ENCODE measurements at places on chromosomes 1 and 21.

DNA sequence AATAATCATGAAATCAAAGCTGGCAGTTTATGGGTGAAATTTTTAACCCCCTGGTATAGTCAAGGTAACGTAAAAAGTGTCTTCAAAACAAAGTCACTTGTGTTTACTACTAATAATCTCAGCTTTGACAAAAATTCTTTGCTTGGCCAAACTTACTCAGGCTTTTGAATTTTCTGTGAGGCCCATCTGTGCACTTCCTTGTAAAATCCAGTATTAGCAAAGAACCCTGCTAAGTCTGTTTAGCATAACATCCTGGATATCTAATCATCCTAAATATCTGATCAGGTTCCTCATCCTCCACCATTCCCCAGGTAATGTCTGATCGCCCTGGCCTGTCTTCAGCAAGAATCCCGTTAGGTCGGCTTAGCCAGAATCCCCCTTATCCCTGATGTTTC, 3.0 kb downstream of the LYST start:
- DNase-seq = no peak

DNA sequence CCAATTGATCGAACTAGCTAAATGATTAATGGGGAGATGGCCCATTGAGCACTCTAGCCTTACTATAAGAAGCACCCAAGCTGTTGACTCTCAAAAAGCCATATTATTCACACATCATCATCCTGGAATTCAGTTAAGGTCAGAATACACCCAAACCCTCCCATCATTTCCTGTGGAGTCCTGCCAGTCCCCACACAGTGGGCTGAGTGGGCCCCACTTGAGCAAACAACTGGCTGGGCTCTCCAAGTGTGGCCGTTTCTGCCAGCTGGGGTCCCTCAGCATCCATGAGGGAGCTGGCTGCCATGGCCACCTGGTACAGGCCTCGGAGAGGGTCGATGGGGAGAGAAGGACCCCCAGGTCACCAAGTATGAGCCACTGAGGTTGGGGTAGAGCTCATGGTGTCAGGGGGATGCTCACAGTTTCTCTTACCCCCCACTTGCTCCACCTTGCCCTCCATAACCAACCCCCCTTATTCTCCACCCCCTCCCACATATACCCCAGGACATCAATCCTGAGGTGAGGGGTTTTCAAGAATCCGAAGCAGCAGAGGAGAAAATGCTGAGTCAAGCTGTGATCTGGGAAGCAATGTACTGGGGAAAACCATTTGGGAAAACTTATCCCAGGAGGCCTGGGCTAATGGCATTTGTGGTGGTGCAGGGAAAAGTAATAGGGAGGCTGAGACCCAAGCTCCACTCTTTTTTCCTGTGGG, 60.3 kb downstream of the UBE2T start:
- peak; percentile 23 for DNase-seq

DNA sequence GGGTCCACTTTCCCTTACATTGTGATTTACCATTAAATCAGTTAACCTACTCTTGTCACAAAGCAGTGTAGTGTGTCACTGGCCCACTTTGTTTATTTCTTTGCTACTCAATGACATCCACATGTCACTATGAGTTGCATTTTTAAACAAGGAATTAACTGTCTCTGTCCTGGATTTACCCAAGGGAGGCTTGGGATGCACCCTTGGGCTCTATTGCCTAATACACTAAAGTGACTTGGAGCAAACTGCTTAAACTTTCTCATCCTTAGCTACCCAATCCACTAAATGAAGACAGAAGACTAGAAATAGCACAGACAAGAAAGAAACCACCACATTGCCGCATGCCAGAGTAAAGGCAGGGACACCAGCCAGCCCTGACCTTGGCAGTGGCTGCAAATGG, 136.2 kb upstream of the TIAM1 start:
- DNase-seq = no peak

DNA sequence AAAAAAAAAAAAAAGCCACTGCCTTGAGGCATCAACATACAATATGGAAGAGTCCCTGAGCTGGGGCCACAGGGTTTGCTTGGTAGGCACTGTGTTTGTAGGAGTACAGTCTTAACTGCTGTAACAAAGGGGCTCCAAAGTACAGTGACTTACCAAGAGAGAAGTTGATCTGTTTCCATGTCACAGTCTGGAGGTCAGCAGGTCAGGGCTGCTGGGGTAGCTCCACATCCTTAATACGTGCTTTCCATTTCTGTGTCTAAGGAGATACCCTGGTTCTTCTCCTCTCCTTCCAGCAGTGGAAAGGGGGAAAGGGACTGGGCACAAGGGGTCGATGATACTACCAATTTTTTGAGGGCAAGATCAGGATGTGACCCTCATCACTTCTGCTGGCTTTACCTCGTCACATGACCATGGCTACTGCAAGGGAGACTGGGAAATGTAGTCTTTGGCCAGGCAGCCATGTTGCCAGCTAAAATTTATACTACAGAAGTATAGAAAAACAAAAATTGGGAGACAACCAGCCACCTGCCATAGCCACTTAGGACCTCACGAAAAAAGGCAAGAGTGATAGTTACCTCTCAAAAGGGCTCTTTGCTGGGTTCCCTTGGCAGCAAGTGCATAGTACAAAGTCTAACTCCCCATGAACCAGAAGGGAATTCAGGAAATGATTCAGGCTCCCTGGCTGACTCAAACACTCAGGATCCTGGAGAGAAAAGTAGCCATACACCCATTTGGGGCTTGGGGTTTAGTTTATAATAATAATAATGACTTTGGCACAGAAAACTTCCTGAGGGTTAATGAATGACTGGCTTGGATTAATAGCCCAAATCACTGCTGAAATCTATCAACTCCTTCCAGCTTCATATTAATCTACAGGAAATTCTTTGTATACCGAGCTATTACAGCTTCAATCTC, 52.7 kb upstream of the ATP5PO start:
- no peak for DNase-seq

- peak; percentile 9 for DNase-seq
Observed at GRCh38 chr1:152107031-152107983, 7.9 kb downstream of the TCHH start.

GRCh38 chr1:198156745-198157240, at the start of gene NEK7:
Gene NEK7, plus strand, starts transcription at chr1:198156998. Its CDS starts 75,583 bp downstream, at chr1:198232581.
- peak; percentile 89 for DNase-seq

DNA sequence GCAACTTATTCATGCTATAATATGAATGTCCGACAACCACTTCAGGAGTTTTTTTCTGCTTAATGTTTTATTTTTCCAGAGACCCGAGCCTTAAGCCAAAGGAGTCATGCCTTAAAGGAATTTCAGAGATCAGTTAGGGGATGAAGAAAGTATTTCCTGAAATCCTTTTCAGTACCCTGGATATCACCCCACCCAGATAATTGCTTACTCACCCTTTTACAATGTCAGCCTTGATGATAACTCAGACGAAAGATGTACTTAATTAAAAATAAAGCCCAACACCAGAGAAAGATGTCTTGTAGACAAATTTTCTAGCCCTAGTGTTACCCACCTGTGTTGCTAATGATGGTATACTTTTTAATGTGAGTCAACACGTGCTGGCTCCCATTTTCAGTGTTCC, 124.1 kb downstream of the XCL2 start:
- DNase-seq = no peak

- no peak for DNase-seq
Observed at GRCh38 chr1:118381197-118381869, 196.3 kb upstream of the SPAG17 start.

- no peak for DNase-seq
Observed at GRCh38 chr1:93542398-93542797, 94.5 kb downstream of the FNBP1L start.

DNA sequence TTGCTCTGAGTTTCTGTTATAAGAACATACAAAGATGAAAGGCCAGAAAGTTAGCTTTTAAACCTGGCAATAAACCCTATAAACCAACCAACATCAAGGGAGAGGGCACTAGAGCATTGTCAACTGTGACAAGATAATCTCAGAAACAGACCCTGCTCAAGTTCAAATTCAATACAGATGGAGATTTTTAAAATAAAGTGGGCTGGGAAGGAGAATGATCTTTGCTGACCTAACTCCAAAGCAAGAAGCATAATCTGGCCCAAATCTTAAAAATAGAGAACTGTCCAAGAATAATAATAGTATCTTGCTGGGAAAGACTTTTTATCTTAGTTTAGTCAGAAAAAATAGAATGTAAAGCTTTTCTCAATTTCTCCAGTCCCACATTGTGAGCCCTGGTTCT, 485.5 kb downstream of the DISC1 start:
- DNase-seq = no peak

DNA sequence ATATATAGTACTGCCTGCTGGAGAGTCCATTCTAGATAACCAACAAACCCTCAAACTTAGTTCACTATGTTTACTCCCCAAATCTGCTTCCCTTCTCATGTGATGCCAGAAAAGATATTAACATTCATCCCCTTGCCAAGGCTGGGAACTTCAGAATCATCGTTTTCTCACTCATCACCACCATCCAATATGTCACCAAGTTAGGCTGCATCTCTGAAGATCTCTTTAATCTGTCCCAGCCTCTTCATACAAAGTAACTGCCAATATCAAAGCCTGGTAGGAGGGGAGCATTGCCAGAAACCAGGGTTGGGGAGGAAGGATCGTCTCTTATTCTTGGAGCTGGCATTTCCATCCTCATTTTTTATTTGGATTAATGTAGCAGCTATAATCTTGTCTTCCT, 71.6 kb downstream of the XCL2 start:
- peak; percentile 57 for DNase-seq

GRCh38 chr1:111141245-111142220, 1.5 kb downstream of the CEPT1 start:
- no peak for DNase-seq

GRCh38 chr1:20678599-20678998, 17.4 kb upstream of the DDOST start:
- no peak for DNase-seq

- DNase-seq = no peak
Observed at GRCh38 chr1:32246888-32247273, at the start of gene FAM167B. Gene FAM167B, plus strand, starts transcription at chr1:32247222. Its CDS starts 200 bp downstream, at chr1:32247422.

GRCh38 chr21:16460936-16461335, 731.2 kb downstream of the USP25 start:
- no peak for DNase-seq

DNA sequence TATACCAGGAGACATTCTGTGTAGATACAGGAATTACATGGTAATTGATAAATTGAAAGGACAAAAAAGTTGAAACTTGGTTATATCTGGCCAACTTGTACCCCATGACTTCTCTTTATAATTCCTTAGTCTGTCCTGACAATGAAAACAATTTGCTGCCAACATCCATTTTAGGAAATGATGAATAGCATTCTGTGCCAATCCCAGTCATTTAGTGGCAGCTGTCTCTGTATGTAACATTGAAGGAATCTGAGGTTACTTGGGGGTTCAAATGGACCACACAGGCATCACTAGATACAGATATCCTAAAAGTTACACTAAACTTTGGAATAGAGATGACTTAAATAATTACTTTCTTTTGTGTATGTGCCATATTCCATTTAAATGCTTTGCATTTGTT, 38.2 kb downstream of the DHX9 start:
- DNase-seq = no peak

DNA sequence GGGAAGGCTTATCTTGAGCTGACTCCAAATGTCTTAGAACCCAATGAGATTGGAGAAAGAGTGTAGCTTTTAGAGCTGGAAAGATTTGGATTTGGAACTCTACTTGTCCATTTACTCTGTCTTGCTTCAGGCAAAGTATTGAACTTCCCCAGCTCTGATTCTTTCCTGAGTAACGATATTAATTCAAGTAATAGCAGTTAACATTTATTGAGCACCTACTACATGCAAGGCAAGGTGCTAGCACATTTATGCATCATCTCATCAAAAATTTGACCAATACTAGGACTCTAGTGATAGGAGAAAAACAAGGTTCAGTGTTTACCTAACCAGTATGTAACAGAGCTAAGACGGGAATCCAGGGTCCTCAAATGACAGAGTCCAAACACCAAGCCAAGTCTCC, 2.5 kb upstream of the LRRN2 start:
- no peak for DNase-seq

- no peak for DNase-seq
Observed at GRCh38 chr21:43005635-43006034, 31.3 kb downstream of the PKNOX1 start.

DNA sequence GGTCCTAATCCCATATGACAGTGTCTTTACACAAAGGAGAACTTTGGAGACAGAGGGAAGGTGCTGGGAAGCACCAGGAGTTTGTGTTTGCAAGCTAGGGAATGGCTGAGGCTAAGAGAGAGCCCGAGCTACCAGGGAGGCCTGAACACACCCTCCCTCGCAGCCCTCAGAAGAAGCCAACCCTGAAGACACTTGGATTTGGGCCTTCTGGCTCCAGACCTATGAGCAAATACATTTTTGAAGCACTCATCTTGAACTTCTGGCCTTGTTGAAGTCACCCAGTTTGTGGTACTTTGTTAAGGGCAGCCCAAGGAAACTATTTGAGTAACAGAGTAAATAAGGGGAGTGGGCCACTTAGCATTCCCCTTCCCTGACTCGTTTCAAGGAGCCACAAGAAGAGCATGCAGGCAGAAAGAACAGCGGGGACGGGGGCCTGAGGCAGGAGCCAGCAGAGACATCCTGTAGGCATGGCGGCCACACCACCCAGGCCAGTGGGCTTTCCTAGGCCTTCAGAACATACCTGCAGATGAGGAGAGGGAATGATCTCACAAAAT, 13.2 kb upstream of the QSOX1 start:
- no peak for DNase-seq

DNA sequence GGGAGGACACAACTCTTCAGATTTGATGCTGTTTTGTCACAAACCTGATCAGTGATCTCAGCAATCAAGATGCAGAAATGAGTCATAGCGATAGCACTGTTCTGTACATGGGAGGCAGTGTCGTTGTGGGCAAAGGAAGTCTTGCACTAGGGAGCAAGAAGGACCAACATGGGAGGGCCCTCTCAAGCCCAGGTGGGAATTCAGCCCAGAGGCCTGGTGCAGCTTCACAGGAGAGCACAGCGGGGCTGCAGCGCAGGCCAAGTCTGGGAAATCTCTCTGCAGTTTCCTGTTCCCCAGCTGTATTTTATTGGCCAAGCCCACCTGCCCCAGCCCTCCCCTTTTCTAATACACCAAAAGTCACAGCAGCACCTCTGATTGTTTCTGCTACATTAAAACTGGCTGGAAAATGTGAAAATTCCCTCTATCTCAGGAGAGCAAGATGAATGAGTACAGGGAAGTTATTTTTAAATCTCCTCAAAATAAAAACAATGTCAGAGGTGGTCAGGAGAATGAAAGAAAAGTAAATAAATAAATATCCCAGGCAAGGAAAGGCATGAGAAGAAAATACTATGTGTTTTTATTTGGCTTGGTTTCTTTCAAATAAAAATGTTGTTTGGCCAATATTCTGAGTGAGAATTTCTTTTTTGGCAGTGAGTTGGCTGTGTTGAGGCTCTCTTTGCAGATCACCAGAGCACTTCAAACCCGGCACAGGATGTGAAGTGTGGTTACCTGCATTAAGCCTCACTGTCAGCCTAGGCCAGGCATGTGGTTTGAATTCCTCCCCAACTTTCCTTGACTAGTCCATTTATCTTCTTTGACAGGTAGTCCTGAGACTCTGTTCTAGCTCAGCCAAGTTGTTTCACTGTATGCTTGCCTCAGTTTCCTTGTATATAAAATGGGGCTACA, 422.1 kb downstream of the PLPP3 start:
- DNase-seq = peak; percentile 66

DNA sequence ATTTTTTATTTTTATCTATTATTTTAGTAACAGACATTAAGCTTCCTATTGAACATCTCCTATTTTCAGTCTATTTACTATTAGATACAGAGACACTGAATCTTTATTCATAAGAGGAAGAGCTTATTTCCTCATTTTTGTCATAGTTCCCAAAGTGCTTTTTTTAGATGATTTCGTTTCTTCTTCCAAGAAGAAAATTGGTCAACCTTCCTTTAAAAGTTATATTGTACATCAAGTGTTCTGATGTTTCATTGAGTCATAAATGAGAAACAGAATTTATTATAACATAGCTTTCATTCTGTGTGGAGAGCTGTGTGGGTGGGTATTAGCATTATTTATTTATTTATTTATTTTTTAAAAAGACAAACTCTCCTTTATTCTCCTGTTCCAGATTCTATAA, 50.6 kb upstream of the BACH1 start:
- DNase-seq = no peak

All from muscle of back (tissue), 13 donors.